ENCODE measurements at places on chromosomes 4 and X.

- no peak for DNase-seq
Observed at GRCh38 chr4:63814171-63814964, 594.9 kb downstream of the TECRL start.

DNA sequence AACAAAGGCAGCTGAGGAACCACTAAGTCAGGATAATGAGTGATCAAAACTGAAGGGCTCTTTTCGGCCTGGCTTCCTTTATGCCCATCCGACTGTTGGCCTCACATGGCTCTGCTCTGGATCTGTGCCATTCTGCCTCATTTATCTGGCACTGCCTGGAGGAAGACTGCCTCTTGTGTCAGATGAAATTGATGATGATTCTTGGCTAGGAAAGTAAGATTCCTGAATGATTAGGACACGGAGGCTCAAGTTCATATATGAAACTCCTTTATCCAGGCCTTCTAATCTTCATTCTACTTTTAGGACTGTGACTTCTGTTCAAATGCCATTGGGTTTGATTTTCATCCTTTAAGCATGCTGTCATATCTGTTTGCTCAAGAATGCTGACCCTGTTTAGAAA is 475.4 kb upstream of the RPS6KA3 start:
- no peak for DNase-seq

DNA sequence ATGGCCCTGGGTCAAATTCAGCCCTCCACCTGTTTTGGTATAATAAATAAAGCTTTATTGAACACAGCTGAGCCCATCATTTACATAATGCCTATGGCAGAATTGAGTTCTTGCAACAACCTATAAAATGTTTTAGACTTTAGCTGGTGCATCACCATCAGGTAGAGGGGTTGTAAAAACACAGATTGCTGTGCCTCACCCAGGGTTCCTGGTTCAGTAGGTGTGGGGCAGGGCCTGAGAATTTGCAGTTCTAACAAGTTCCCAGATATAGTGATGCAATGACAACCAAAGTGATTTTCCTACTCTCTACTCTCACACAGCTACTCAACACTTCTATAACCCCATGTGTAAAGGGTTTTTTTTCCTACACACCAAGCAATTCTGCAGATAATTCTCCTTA is 120.0 kb upstream of the EGFL6 start:
- DNase-seq = no peak

- no peak for DNase-seq
Observed at GRCh38 chr4:158726633-158727032, 3.4 kb upstream of the PPID start.

- DNase-seq = no peak
Observed at GRCh38 chr4:23930750-23931488, 41.1 kb upstream of the PPARGC1A start.
